ENCODE measurements at places on chromosomes 16 and 17.

DNA sequence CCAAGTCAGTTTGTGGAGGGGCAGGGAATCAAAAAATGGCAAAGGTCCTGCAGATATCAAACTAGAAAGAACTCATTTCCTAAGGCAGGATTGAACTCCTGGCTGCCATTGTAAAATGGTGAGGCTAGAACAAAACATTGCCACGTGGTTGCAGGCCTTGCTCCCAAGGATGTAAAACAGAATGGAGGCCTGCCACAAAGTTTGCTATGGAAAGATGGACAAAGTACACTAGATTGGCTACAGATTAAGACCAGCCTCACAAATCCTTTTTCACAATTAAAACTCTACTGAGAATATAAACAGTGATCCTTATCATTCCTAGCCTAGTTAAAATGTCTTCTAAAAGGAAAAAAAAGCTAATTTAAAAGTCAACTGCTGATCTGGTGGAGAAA lies 30.9 kb downstream of the PHKB start:
- no peak for DNase-seq

- DNase-seq: no peak
These were observed 23.5 kb upstream of the RPL13 start for GRCh38 chr16:89536886-89537548.

GRCh38 chr16:26701243-26701886 lies 365.4 kb upstream of the C16orf82 start:
- no peak for DNase-seq

GRCh38 chr17:19978805-19979211 lies 1.2 kb upstream of the AKAP10 start:
- DNase-seq: no peak

GRCh38 chr17:81713004-81713555 lies 996 bp downstream of the SLC25A10 start:
- no peak for DNase-seq

DNA sequence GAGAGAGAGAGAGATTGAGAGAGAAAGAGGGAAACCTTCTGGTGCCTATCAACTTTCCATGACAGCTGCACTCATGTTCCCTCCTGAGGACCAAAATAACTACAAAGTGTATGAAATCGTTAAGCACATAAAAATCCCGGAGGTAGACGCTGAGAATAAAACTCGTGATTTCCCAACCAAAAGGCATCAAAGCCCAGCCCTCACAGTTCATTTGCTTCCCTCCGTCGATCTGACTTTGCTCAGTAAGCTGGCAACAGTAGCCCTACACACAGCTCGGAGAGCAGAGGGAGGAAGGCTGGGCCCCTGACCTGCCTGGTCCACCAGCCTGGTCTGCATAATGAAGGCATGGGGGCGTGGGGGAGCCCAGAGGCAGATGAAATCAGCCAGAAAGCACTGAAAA lies 273.9 kb upstream of the ZFHX3 start:
- DNase-seq: no peak

DNA sequence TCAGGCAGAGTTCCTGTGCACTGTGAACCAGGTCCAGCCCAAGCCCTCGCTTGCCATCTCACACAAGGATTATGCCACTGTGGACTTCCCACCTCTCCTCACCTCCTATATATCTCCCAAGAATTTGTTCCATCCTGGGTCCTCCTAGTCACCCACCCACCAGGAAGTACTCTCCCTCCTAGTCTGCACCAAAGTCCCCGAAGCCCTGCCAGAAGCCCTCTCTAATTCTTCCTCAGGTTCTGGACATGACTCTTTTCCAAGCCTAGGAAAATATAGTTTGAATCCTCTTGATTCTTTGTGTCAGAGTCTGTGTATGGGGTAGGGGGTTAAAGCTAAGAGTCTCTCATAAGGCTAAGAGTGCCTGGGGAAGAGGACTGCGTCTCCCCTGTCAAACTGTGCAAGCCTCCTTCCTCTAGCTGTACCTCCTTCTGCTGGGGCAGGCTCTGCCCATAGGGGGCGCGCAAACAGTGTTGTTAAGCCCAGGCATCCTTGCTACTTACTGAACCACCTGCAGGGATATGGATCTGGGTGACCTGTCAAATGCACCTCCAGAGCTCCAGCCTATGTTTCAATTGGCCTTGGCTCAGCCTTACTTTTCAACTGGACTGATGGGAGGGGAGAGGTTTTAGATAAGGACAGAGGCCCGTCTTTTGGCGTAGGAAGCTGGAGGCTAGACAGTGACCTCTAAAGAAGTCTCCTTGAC lies 16.6 kb upstream of the DLX4 start:
- peak; percentile 42 for DNase-seq
